DMS153 (cell line): ENCODE measurements at places on chromosomes 3 and 15.
A peak's percentile ranks its signal among the peaks of the same experiment; 100 is the strongest.

DNA sequence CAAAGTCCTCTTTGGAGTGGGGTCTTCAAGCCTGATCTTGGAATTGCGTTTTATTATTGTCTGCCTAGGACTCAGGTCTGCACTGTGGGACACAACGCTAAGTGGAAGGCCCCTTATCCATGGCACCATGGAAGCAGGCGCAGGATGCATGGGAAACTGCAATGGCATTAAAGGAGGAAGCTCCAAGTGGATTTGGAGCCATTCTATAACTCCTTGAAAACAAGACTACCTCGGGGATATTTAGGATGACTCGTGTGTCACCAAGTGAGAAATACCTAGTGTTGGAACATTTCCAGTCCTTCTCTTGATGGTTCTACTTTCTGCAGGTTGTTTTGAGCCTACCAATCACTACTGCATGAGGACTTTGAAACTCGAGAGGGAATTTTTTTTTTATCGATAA, 126.6 kb upstream of the ZBED2 start:
- DNase-seq = no peak

- no peak for DNase-seq
These were observed 47.2 kb downstream of the IGSF11 start for GRCh38 chr3:118987477-118987876.

DNA sequence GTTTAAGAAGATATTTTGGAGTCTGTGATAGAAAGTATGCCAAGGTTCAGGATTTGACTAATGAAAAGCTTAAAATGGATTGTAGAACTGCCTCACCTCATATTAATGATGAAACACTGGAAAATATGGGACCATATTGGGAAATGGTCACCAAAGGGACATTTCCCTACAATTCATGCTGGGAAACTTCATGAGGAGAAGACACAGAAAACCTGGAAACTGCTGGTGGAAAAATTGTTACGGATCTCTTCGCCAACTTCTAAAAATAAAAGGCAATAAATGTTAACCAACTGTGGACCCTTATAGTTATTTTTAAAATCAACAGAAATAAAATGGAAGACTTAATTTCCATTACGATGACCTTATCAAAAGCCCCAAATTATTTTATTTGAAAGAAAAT, 97.6 kb upstream of the FRMD4B start:
- DNase-seq = no peak

- DNase-seq = peak; percentile 18
These were observed 88.7 kb downstream of the GABRG3 start for GRCh38 chr15:27059610-27060202.

- no peak for DNase-seq
These were observed 481 bp upstream of the ECE2 start for GRCh38 chr3:184275381-184275701.

GRCh38 chr15:88741671-88742070, 61.6 kb upstream of the ACAN start:
- no peak for DNase-seq

DNA sequence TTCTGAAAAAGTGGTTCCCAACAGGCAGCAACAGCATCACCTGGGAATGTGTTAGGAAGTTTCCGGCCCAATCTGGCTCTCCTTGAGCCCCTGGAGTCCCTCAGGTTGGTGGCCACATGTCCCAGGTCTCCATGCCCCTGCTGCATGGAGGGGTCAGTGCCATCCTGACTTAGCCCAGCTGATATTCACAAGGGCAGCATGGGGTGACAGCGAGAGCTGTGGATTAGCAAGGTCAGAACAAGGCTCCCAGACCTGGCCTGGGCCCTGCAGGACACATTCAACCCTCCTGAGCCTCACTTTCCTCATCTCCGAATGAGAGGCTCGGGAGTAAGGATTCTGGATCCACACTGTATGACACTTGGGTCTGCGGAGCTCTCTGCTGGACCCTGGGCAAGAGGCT, 243.8 kb upstream of the TLE3 start:
- DNase-seq = no peak

- DNase-seq = no peak
These were observed 14.9 kb upstream of the MAGI1 start for GRCh38 chr3:66053550-66054094.

DNA sequence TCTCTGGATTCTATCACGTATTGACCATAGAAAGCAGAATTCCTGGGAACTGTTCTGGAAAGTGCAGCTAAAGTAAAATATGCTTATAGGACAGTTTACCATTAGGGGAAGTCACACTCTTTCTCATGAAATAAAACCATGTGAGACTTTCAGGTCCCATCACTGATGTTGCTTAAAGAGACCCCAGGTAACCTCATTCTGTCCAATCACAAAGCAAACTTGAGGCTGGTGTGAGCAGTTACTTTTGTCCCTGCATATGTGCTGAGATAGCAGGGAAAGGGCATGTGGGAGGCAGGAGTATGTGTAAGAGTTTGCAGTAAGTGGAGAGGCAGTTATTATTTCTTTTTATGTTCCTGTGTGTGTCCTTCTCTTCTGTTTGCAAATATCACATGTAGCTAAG, 16.1 kb downstream of the GPR87 start:
- DNase-seq = no peak

GRCh38 chr3:56365905-56366640, 102.2 kb downstream of the ERC2 start:
- no peak for DNase-seq

GRCh38 chr3:106089806-106090205, 221.0 kb upstream of the CBLB start:
- DNase-seq = no peak
